ENCODE measurements at places on chromosomes 1 and 21. TPM values are rescaled to one million over a fixed set of nuclear protein-coding genes. Genes with fewer than 3 reads are reported as not detected.

DNA sequence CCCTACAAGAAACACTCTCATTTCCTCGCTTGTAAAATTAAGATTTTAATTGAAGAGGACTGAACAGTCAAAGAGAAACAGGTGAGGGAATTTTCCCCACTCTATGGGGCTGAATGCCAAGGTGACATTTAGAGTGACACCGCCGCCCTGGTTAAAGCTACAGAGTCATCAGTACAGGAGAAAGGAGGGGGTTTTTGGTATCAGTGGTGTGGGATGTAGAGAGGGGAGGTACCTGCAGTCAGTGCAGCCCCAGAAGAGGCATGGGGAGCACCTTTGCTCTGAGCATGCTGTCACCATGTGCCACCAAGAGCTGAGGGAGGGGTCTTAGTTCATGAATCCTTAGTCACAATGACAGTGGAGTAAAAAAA, 2.8 kb downstream of the DIRAS3 start:
- no peaks in the 10 kb centered on the region for H3K4me1 ChIP-seq
- no peak overlapping the region for H3K27ac ChIP-seq
- H3K4me3 ChIP-seq: no peak overlapping the region
- no peak for DNase-seq
- H3K27me3 ChIP-seq: peaks cover 8% of the 10 kb centered on the region

GRCh38 chr1:48870596-48870995, 93.9 kb upstream of the BEND5 start:
- H3K4me3 ChIP-seq: no peak overlapping the region
- no peaks in the 10 kb centered on the region for H3K4me1 ChIP-seq
- no peaks in the 10 kb centered on the region for H3K27me3 ChIP-seq
- H3K36me3 ChIP-seq: no peaks in the 10 kb centered on the region
- no peak overlapping the region for H3K27ac ChIP-seq

- no peak overlapping the region for H3K27ac ChIP-seq
- no peaks in the 10 kb centered on the region for H3K4me1 ChIP-seq
- H3K4me3 ChIP-seq: no peak overlapping the region
Measured at GRCh38 chr1:22892789-22893188, 79.9 kb downstream of the LACTBL1 start.

- no peak for DNase-seq
- no peak overlapping the region for H3K27ac ChIP-seq
- H3K4me1 ChIP-seq: no peaks in the 10 kb centered on the region
- no peaks in the 10 kb centered on the region for H3K27me3 ChIP-seq
Measured at GRCh38 chr1:53628286-53628955, 110.5 kb downstream of the GLIS1 start.

DNA sequence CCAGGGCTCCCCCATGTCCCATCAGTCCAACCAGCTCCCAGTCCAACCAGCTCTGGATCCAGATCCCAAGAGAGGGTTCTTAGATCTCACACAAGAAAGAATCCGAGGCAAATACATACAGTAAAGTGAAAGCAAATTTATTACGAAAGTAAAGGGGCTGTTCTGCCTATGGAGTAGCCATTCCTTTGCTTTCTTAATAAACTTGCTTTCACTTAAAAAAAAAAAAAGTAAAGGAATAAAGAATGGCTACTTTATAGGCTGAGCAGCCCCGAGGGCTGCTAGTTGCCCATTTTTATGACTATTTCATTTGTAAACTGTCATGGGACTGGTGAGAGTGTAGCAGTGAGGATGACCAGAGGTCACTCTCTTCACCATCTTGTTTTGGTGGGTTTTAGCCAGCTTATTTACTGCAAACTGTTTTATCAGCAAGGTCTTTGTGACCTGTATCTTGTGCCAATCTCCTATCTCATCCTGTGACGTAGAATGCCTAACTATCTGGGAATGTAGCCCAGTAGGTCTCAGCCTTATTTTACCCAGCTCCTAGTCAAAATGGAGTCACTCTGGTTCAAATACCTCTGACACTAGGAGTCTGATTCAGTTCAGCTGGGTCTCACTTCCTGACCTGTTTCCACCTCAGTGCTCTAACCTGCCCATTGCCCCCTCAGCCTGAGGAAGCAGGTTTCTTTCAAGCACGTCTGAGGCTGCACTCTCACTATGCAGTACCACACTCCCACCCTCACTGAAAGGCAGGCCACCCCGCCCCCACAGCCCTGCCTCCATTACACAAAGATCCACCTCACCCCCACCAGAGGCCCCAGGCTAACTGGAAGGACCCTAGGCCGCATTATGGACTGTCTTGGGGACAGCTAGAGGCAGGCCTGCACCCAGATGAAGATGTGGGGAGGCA, 26.5 kb upstream of the ATP2B4 start:
- H3K27ac ChIP-seq: no peak overlapping the region
- H3K27me3 ChIP-seq: no peaks in the 10 kb centered on the region
- no peak overlapping the region for H3K4me3 ChIP-seq
- peaks cover 11% of the 10 kb centered on the region for H3K4me1 ChIP-seq

DNA sequence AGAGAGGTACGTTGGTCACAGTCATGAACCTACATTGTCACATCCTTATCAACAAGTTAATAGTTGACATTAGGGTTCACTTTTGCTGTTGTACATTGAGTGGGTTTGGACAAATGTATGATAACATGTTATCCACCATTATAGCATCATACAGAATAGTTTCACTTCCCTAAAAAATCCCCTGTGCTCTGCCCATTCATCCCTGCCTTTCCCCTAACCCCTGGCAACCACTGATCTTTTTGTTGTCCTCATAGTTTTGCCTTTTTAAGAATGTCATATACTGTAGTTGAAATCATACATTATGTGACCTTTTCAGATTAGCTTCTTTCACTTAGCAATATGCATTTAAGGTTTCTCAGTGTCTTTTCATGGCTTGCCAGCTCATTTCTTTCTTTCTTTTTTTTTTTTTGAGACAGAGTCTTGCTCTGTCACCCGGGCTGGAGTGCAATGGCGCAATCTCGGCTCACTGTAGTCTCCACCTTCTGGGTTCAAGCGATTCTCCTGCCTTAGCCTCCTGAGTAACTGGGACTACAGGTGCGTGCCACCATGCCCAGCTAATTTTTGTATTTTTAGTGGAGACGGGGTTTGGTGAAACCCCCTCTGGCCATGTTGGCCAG, 50.6 kb downstream of the UCK2 start:
- DNase-seq: no peak
- no peak overlapping the region for H3K27ac ChIP-seq
- no peaks in the 10 kb centered on the region for H3K27me3 ChIP-seq
- H3K4me1 ChIP-seq: peaks cover 9% of the 10 kb centered on the region

GRCh38 chr1:196774175-196774574, 465 bp upstream of the CFHR3 start:
- H3K4me3 ChIP-seq: no peak overlapping the region
- H3K27me3 ChIP-seq: no peaks in the 10 kb centered on the region
- no peak overlapping the region for H3K27ac ChIP-seq
- no peaks in the 10 kb centered on the region for H3K36me3 ChIP-seq

- no peaks in the 10 kb centered on the region for H3K27me3 ChIP-seq
- no peaks in the 10 kb centered on the region for H3K4me1 ChIP-seq
- DNase-seq: no peak
- H3K36me3 ChIP-seq: peaks cover 70% of the 10 kb centered on the region
Measured at GRCh38 chr1:28565726-28566125, 12.8 kb downstream of the TRNAU1AP start.

GRCh38 chr1:194952171-194952570, 1656.1 kb downstream of the KCNT2 start:
- H3K4me1 ChIP-seq: no peaks in the 10 kb centered on the region
- no peaks in the 10 kb centered on the region for H3K27me3 ChIP-seq
- H3K4me3 ChIP-seq: no peak overlapping the region
- H3K36me3 ChIP-seq: no peaks in the 10 kb centered on the region
- no peak for DNase-seq

DNA sequence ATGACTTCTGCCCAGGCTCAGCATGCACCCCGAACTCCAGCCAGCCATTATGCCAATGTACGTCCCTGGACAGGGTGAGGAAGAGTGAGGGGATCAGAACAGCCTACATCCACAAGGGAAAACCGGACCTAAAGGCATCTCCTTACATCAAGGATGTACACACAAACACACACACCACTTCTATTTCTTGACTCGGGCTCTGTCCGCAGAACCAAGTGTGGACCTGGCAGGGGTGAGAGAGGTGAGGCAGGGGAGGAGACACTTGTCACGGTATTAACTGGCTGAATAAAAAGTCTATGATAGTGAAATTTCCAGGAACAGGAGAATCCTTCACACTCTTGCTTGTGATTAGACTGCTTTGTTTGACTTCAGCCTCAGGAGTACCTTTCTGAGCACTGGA, 2.3 kb downstream of the LMOD1 start:
- H3K27me3 ChIP-seq: peaks cover 43% of the 10 kb centered on the region
- peaks cover 8% of the 10 kb centered on the region for H3K4me1 ChIP-seq
- DNase-seq: no peak
- no peak overlapping the region for H3K4me3 ChIP-seq
- H3K36me3 ChIP-seq: no peaks in the 10 kb centered on the region

GRCh38 chr1:60129911-60130310, 56.3 kb upstream of the C1orf87 start:
- DNase-seq: no peak
- no peak overlapping the region for H3K4me3 ChIP-seq
- H3K27ac ChIP-seq: no peak overlapping the region
- H3K27me3 ChIP-seq: no peaks in the 10 kb centered on the region

- DNase-seq: peak; percentile 66
- H3K27me3 ChIP-seq: no peaks in the 10 kb centered on the region
- H3K36me3 ChIP-seq: peaks cover 38% of the 10 kb centered on the region
- H3K27ac ChIP-seq: peak overlapping the region; percentile 52
- peak overlapping the region; percentile 59 for H3K4me3 ChIP-seq
- peaks cover 49% of the 10 kb centered on the region for H3K4me1 ChIP-seq
Measured at GRCh38 chr1:32334864-32335534, 1.0 kb downstream of the MARCKSL1 start.

- H3K4me1 ChIP-seq: no peaks in the 10 kb centered on the region
- H3K36me3 ChIP-seq: no peaks in the 10 kb centered on the region
- no peak for DNase-seq
- H3K4me3 ChIP-seq: no peak overlapping the region
Measured at GRCh38 chr1:3942416-3943122, 42.5 kb upstream of the C1orf174 start.

- H3K27ac ChIP-seq: peak overlapping the region; percentile 95
- peak overlapping the region; percentile 87 for H3K4me3 ChIP-seq
Measured at GRCh38 chr1:198157847-198158725, 1.3 kb downstream of the NEK7 start.

Gene CCDC27
- total RNA-seq: not detected

Gene BSDC1
- total RNA-seq: 190 TPM

Gene MROH7
- total RNA-seq: 0.14 TPM

Gene SLC45A3
- total RNA-seq: 0.11 TPM
